ENCODE measurements at places on chromosomes 3 and 15. TPM values are rescaled to one million over a fixed set of nuclear protein-coding genes. Genes with fewer than 3 reads are reported as not detected.

DNA sequence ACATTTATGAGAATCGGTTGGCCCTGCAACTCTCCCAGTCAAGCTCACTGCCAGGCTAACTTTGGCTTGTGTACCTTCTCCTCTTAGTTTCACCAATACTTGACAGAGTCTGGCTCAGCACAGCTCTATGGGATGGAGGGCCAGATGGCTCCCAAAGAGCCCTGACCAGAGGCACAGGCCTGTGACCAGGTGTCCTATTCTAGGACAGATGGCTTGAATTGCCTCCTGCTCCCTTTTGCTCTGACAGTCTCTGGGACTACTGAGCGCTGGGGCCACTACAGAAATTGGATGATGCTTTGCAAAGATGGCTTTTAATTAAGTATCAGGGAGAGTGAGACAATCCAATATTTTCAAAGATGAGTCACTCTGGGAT lies 10.3 kb upstream of the ARID3B start:
- no peak for DNase-seq

DNA sequence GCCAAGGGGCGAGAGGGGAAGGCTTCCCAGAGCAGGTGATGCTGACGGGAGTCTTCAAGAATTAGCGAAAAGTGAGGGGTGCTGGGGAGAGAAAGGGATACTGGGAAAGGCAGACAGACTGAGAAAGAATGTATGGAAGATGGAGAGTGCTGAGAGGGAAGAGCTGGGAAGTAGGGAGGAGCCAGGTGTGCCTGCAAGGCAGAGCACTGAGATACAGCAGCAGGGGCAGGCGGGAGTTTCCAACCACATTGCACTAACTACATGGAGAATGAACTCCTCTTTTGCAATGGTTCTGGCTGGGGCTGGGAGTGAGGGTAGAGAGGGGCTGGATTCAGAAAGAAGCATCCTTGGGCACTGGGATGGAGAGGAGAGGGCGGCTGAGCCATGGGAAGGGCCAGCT lies 16.0 kb upstream of the CRABP1 start:
- no peak for DNase-seq

DNA sequence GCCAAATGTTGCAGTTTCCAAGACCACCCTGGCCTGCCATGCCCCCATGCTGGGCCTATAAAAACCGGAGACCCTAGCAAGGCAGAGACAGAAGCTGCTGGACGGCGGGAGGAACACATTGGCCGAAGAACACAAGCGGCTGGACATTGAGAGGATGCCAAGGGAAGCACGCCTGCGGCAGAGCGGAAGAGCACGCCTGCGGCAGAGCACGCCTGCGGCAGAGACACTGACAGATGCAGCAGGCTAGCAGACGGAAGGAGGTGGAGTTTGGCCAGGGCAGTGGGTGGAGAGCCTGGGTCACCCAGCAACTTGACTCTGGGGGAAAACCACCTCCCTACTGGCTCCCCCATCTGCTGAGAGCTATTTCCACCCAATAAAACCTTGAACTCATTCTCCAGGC lies 322.3 kb upstream of the TBL1XR1 start:
- no peak for DNase-seq

The HRH1 gene
- not detected for total RNA-seq

The COL6A5 gene
- total RNA-seq, result not detected

The PCCB gene
- total RNA-seq, result 44.2 TPM

The KCNMB3 gene
- 3.4 TPM for total RNA-seq
